H7 (cell line): ENCODE measurements at places on chromosomes 5 and 9. TPM values are rescaled to one million over a fixed set of nuclear protein-coding genes. Genes with fewer than 3 reads are reported as not detected.
A peak's percentile ranks its signal among the peaks of the same experiment; 100 is the strongest.

DNA sequence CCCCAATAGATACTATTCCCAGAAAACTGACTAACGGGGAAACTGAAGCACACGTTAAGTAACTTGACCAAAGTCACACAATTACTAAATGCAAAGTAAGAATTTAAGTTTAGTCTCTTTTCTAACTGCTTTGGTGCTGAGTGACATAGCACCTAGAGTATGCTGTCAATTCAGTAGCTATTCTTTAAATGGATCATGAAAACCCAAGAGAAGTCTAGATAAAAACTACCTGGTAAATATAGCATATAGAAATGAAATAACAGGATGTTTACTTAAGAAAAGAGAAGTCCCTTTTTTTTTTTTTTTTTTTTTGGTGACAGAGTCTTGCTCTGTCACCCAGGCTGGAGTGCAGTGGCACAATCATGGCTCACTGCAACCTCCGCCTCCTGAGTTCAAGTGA is 129.2 kb downstream of the PDE4D start:
- no peak for DNase-seq

Gene ATG10
- total RNA-seq = 26.8 and 34.5 TPM in 2 replicates

Gene CTXN3
- not detected in 2 replicates for total RNA-seq

Gene KCNMB1
- 0.07 TPM in 1 of 2 replicates, not detected in the other for total RNA-seq

GRCh38 chr9:114207034-114207810 is 51.9 kb downstream of the COL27A1 start:
- DNase-seq = peak; percentile 80

DNA sequence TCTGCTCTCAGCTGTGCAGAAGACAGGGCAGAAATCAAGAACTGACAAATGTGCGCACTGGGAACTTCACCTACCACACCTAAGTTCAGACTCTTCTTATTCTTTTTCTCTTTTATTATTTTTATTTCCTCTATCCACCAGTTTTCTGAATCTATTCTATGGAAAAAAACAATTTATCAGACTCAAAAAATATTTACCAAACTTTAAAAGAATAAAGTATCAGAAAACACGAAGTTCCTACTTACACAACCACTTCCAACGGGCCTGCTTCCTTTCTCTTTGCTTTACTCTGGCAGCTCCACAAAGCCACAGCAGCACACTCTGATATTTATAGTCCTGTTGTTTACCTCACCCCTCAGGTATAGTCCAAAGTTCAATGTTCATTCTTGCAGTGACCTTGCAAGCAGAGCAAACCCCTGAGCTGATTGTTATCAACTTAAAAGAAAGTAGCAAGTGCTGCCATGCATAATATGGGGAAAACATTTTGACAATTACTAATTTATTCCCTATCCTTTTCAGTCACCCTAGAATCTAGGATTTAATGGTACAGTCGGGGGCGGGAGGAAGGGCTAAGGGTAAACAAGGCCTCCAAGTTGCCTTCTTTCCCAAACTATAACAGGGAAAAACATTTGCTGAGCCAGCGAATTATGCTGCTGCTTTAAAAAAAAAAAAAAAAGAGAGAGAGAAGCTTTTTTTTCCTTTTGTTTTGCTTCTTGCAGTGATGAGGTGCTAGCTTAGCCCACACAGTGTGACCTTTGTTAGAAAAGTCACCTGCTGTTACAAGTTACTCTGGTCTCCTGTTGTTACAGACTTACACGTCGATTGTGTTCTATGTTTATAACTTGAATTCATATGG is at the start of gene SELENOP:
Gene SELENOP (minus strand): TSS at position 302 of the 856 bp plus-strand sequence. CDS start 3,539 bp downstream, outside the sequence.
- peak; percentile 48 for DNase-seq

GRCh38 chr9:20551236-20551635 is 71.1 kb downstream of the MLLT3 start:
- no peak for DNase-seq

- peak; percentile 73 for DNase-seq
These were observed 137.9 kb downstream of the GABBR2 start for GRCh38 chr9:98570663-98571440.

Gene PTGDS
- total RNA-seq = 1.3 and 2.0 TPM in 2 replicates

Gene CDH10
- total RNA-seq = 0.33 and 0.55 TPM in 2 replicates

DNA sequence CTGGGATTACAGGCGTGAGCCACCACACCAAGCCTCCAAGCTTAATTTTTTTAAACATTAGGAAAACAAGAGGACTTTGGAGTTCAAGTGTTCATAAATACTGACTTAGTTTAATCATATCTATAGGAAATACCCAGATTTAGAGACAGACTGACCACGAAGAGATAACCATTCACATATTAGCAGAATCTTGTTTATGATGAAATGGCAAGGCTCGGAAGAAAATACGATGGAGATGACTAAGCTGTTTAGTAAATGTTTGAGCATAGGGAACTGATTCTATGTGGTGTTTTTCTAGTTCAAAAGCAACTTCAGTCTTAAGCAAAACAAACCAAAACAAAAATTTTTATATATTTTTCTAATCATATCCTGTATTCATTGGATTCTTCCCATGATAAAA is 13.5 kb upstream of the TUSC1 start:
- no peak for DNase-seq

Gene GALT
- total RNA-seq = 33.5 and 42.0 TPM in 2 replicates

GRCh38 chr5:59698207-59699178 is 195.0 kb downstream of the PDE4D start:
- no peak for DNase-seq

GRCh38 chr9:28034242-28034641 is 461.0 kb upstream of the C9orf72 start:
- DNase-seq = no peak

- peak; percentile 66 for DNase-seq
These were observed 52.3 kb upstream of the CNTLN start for GRCh38 chr9:17082343-17083064.

GRCh38 chr5:127739807-127740384 is 36.7 kb downstream of the CCDC192 start:
- no peak for DNase-seq

- no peak for DNase-seq
These were observed 34.5 kb upstream of the MED10 start for GRCh38 chr5:6412811-6413210.

Gene ANKRA2
- total RNA-seq = 16.2 and 28.2 TPM in 2 replicates

DNA sequence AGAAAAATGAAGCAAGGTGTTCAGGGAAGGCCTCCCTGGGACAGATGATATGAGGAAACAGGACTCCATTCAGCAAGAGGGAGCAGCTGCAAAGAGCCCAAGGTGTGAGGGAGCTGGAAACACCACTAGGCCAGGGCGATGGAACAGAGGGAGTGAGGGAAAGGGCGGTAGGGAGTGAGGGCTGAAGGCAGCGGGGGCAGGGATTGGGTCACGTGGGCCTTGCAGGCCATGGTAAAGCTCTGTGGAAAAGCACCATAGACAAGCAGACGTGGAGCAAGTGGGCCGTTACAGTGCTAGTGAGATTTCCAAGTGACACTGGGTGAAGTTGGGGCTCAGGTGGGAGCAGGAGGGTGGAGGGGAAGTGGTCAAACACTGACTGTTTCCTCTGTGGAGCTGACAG is 10.8 kb upstream of the PRRC1 start:
- no peak for DNase-seq

Gene LRRC70
- total RNA-seq = 0.55 and 1.7 TPM in 2 replicates

Gene CLTB
- 50.5 and 67.2 TPM in 2 replicates for total RNA-seq

Gene C9
- total RNA-seq = not detected in 2 replicates

Gene NR5A1
- 0.30 and 0.73 TPM in 2 replicates for total RNA-seq

- DNase-seq = no peak
These were observed 27.0 kb upstream of the RNF130 start for GRCh38 chr5:180098526-180098925.

Gene PHF24
- total RNA-seq = 0.37 and 0.42 TPM in 2 replicates

- no peak for DNase-seq
These were observed 20.5 kb upstream of the PDCD1LG2 start for GRCh38 chr9:5489630-5490490.

Gene BAAT
- total RNA-seq = 0.10 TPM in 1 of 2 replicates, not detected in the other

- DNase-seq = no peak
These were observed 234.5 kb upstream of the SLC24A2 start for GRCh38 chr9:20023210-20023905.

DNA sequence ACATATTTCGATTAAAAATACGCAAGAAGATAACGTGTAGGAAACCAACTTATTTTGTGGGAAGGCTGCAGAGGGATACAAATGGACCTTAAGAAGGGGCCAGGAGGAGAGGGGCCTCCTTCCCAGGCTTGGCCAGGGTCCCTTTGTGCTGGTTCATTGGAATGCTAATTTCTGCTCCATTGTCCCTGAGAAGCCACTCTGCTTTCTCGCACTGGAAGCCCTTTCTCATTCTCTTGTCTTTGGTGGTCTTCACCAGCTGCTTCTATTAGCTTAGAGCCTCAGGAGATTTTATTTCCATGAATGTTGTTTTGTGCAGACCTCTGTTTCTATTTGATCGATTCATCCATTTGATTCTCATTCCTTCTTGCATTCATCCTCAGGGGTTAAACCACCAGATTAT is 325.4 kb downstream of the TMEM38B start:
- DNase-seq = peak; percentile 38

- no peak for DNase-seq
These were observed 81.9 kb downstream of the RAPGEF1 start for GRCh38 chr9:131657940-131658339.

Gene SPATA6L
- total RNA-seq = 0.48 TPM in 1 of 2 replicates, not detected in the other

Gene PRDM9
- 0.41 TPM in 1 of 2 replicates, not detected in the other for total RNA-seq

Gene ANKRD33B
- 1.1 and 1.6 TPM in 2 replicates for total RNA-seq

Gene C5
- 0.59 and 1.0 TPM in 2 replicates for total RNA-seq

DNA sequence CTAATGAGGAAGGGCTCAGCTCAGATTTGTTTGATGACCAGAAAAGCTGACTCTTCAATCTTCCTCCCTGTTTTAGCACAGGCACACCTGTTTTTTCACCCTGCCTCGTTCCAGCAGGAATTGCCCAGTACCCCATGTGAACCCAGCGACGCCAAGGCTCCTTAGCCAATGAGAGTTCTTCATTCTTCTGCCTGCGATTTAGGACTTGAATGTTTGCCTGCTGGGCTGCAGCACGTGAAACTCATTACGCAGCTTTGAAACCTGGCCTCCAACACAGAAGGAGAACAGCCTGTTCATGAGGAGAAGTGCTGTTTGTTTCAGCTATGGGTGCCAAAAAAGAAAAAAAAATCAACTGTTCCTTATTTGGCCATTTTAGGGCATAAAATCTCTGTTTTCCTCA is 315.5 kb downstream of the TRPM3 start:
- DNase-seq = no peak

GRCh38 chr5:96733771-96734500 is 71.8 kb downstream of the CAST start:
- DNase-seq = peak; percentile 27

Gene SLC38A9
- 22.1 and 24.3 TPM in 2 replicates for total RNA-seq

GRCh38 chr5:94901191-94901979 is 282.9 kb downstream of the SLF1 start:
- DNase-seq = no peak

DNA sequence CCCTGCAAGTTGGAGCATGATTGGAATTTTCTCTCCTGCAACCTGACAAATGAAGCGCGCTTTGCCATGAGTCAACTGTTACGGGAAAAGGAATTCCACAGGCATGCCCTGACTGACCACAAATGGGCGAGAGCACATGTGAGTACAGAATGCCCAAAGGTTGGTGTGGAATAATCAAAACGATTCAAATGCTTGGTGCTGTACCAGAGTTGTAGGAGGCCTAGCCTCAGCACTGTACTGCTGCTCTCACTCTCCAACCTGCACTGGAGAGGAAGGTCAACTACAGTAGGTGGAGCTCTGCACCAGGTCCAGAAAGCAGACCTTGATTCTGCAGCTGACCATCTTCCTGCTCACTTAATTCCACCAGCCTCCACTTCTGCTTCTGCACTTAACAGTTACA is 406.9 kb upstream of the ACTBL2 start:
- DNase-seq = no peak

- no peak for DNase-seq
These were observed 65.0 kb downstream of the ST8SIA4 start for GRCh38 chr5:100838048-100838473.

- DNase-seq = peak; percentile 64
These were observed 24.3 kb downstream of the CPLX2 start for GRCh38 chr5:175895686-175896102.

DNA sequence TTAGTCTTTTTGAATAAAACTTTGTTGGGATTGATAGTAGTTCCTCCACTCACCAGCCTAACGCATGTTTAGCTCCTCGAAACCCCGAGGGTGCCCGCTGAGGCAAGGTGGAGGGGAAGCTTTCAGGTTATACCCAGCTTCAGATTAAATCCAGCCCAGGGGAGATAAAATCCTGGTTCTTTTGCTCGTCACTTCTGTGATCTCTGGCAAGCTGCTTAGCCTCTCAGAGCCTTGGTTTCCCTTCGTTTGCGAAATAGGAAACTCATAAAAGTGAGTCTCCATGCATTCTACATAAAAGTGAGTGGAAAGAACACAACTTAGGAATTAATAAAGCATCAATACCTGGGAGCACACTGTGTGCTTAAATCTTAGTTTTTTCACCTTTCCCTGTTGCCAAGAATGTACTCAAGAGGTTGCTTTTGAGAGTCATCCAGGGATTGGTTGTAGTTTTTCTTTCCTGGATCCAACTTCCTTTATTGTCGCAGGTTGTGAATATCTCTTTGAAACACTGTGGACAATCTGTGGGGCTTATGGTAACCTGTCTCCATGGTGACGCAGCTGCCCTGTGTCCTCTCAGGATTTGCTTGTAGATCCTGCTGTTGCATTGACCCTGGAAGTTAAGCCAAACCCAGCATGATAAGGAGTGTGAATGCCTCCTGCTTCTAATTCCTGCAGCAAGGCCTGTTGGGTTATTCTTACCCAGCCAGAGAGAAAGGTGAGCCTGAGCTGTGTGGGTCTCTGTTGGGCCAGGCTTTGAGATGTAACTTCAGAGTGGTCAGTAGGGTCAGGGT is 2.0 kb downstream of the GALNT12 start:
- DNase-seq = peak; percentile 45
